ENCODE measurements at places on chromosomes 5 and 9. TPM values are rescaled to one million over a fixed set of nuclear protein-coding genes. Genes with fewer than 3 reads are reported as not detected.

DNA sequence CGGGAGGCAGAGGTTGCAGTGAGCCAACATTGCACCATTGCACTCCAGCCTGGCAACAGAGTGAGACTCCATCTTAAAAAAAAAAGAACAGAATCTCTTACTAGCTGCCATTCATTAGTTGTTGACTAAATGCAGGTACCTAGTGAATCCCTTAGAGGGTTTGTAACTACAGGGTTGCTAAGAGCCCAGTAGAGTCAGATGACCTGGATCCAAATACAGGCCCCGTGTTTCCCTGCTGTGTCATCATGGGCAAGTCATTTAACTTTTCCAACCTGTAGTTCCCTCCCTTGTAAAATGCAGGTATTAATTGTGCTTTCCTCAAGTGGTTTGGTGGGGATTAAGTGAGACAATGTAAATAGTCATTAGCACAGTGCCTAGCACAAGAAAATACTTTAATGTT, 32.8 kb downstream of the PLAC8L1 start:
- DNase-seq: no peak

DNA sequence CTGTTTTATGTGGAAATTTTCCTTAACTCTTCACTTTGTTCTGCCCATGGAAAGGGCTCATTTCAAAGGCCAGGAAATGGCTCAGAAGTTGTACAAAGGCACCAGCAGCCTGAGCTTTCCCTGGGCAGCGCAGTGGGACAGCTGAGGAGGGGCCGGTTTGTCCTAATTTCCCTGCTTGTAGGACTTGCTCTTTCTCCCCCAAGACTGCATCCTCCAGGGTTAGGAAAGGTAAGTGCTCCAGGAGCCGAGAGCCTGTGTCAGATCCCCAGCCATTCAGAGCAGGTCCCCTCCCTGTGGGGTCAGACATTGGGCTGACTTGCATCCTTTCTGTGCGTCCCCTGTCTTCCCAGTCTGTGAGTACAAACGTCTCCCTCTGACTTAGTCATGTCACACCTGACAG, 43.5 kb downstream of the AGXT2 start:
- DNase-seq: no peak

DNA sequence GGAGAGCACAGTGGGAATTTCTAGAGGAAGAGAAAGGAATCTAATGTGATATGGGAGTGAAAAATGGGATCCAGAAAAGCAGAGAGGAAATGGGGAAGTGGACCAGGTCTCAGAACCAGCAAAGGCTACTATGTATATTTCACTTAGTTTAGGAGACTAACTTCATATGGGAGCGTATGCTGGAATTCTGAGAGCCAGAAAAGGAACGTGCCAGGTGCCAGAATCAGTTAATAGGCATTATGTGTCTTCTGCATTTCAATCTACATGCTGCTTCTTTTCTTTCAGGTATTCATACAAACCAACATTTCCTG, 28.5 kb upstream of the IFNA14 start:
- DNase-seq: no peak

TLX3 gene
- not detected for total RNA-seq

DNA sequence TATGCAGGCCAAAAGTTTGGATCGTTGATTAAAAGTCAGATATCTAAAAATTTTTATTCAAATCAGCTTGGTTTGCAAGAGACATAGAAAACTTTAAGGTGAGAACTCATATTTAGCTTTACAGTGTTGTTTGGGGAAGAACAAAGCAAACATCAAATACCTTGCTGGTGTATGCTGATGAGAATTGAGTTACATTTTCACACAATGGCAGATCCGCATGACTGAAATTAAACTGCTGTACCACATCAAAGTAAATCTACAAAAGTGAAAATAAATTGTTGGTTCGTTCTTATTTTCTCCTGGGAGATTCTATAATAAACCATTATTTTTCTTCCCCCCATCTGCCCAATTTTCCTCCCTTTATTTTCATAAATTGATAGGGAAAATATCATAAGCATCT, 198.2 kb upstream of the PCSK5 start:
- DNase-seq: no peak

- DNase-seq: no peak
Measured at GRCh38 chr5:137888466-137888862, 793 bp upstream of the PKD2L2 start.

PCDHB3 gene
- total RNA-seq: not detected

DNA sequence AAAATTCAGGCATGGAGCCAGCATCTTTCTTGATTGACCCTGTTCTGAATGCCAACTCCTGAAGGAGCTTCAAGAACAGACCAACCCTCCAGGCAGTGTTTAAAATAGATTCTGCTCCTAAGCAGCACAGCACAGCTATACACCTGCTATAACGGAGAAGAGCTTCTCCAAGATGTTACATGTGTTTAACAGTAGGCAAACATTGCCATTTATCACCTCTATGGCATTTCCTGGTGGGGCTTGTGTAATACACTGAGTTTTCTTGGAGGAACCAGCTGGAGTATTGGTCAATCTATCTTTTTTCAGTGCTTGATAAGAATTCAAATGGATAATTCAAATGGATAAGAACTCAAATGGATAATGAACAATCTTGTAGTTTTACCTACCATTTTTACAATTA, 615.1 kb downstream of the CDH12 start:
- no peak for DNase-seq

DNA sequence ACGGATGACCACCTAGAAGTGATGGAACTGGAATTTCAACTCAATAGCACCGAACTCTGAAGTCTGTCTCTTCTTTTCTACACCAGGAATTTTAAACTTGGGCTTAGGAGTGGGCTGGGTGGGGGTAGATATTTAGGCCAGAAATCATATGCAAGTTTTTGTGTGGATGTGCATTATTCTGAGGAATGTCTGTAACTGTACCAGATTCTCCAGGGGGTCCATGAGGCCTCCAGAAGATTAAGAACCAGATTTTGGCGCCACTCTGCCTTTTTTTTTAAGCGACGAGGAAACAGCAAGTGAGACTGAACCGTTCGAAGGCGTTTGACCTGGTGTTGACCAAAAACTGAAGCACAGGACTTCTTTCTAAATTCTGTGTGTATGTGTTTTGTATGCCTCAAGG, 88.8 kb upstream of the TTC23L start:
- no peak for DNase-seq

SLC46A2 gene
- total RNA-seq: not detected

NRG2 gene
- total RNA-seq: 0.08 TPM

LAMC3 gene
- 1.7 TPM for total RNA-seq

GRCh38 chr5:149407323-149408251, 28.5 kb upstream of the IL17B start:
- no peak for DNase-seq

GRCh38 chr5:52853650-52854049, 65.9 kb downstream of the ITGA1 start:
- no peak for DNase-seq

FLT4 gene
- total RNA-seq: 2.5 TPM

ANKRD18A gene
- 7.2 TPM for total RNA-seq

GDA gene
- not detected for total RNA-seq

PCDH12 gene
- total RNA-seq: not detected

NME5 gene
- total RNA-seq: not detected

- no peak for DNase-seq
Measured at GRCh38 chr5:37769108-37769507, 70.7 kb downstream of the GDNF start.

DNA sequence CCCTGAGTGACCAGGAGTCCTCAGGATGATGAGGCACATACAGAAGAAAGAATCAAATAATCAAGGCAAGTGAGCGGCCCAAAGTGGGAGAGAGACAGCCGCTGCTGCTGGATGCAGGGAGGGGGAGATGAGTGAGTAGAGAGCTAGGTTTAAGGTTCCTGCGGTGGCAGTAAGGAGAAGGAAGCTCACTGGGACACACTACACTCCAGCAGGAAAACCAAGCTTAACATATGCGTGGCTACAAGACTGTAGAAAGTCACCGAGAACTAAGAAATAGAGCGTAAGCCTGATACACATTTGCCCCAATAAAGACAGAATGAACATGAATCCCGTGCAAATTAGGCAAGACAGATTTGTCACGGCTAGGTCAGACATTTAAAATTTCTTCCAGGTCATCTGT, 470.2 kb downstream of the KDM4C start:
- no peak for DNase-seq

GRCh38 chr9:82553654-82554366, 509.1 kb downstream of the RASEF start:
- DNase-seq: no peak

DNA sequence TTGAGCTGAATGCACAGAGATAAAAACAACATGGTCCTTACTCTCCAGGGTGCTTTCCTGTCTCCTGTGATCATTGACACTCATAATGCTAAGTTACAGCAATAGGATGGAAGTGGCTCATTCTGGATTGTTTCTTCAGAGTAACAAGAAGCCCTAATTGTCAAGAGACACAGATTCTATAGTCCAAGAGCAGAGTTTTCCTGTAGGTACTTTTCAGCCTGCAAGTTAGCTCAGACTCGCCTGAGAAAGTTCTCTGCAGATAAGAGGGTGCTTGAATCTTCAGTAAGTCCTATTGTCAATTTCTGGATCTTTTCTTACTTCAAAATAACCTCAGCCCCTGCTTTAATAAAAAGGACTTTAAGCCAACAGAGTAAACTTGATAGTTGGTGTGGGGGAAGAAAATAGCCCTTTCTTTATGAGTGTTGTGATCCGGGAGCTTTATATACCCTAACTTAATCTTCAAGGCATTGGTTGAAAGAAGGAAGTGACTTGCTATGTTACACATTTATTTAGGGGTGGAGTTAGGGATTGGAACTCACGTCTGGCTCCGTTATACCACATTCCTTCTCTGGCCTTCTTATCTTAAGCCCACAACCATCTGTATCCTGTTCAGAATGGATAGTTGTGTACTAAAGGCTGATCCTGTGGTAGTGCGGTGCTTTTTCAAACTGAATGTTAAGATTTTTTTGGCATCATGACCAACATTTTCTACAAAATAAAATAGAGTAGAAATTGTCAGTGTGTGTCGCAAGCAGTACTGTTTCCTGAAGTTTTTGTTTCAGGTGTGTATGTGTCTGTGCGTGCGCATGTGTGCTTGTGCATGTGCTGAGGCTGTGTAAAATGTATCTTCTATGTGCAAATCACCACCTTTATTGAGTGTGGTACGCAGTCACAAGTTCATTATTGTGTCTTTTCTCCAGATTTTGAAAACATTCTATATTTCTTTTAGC, 173.9 kb downstream of the WDR70 start:
- DNase-seq: no peak

GRCh38 chr5:54804521-54804920, 180.9 kb downstream of the ESM1 start:
- DNase-seq: no peak

GRCh38 chr9:110081395-110081794, 126.6 kb downstream of the C9orf152 start:
- no peak for DNase-seq

PLPP1 gene
- total RNA-seq: 2.9 TPM

GRCh38 chr5:143275512-143276363, 127.7 kb downstream of the NR3C1 start:
- no peak for DNase-seq

- no peak for DNase-seq
Measured at GRCh38 chr9:91799113-91799744, 150.8 kb downstream of the ROR2 start.

GRCh38 chr5:66821688-66822429, 225.7 kb downstream of the MAST4 start:
- no peak for DNase-seq

DNA sequence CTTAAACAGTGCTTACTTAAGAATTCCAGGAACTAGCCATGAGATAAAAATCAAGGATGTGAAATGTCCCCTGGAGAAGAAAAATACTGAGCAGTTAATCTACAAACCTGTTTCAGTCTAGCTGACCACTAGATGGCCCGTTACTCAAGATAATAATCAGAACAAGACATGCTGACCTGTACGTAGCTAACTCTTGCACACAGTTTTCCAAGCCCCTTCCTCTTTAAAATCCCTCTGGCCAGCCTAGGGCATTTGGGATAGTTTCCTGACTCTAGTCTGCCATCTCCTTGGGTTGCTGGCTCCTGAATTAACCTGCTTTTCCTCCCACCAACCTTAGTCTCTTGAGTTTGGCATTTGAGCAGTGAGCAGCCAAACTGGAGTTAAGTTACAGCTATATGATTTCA, 59.2 kb upstream of the TRAF1 start:
- peak; percentile 4 for DNase-seq

TEX48 gene
- total RNA-seq: not detected

GRCh38 chr9:137760426-137760825, 117.2 kb upstream of the CACNA1B start:
- no peak for DNase-seq

- DNase-seq: peak; percentile 33
Measured at GRCh38 chr9:89701221-89701798, 96.5 kb downstream of the GADD45G start.

- DNase-seq: no peak
Measured at GRCh38 chr5:180296771-180297170, 4.9 kb upstream of the MAPK9 start.

GRCh38 chr5:15384581-15384980, 115.4 kb upstream of the FBXL7 start:
- DNase-seq: no peak

OLFM1 gene
- total RNA-seq: not detected

- DNase-seq: no peak
Measured at GRCh38 chr5:120375248-120375647, 88.9 kb upstream of the PRR16 start.

DMGDH gene
- not detected for total RNA-seq

DNA sequence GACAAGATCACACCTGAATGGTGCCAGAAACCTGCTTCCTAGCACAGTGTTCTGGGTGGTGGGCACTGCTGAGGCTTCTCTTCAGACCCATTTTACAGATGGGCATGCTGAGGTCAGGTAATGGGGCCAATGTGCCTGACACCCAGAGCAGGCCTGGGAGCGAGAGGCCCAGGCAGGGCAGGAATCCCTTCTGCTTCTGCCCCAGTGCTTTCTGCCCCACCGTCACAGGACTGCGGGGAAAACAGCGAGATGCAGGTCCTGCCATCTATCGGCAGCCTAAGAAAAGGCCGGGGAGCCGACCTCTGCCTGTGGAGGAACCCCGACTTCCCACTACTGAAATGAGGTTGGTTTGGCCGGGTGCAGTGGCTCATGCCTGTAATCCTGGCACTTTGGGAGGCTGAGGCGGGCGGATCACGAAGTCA, 22.8 kb upstream of the RNU6ATAC start:
- DNase-seq: peak; percentile 29

JADE2 gene
- 124 TPM for total RNA-seq

THBS4 gene
- total RNA-seq: 0.47 TPM

TMEM232 gene
- 1.1 TPM for total RNA-seq
